Left renal pelvis (tissue), 4 donors: ENCODE measurements at places on chromosomes 1 and 21. TPM values are rescaled to one million over a fixed set of nuclear protein-coding genes. Genes with fewer than 3 reads are reported as not detected.

Gene DNAJC16
- 18.6 TPM for polyA plus RNA-seq

GRCh38 chr21:17370263-17370662, 142.6 kb upstream of the CXADR start:
- DNase-seq: no peak

- DNase-seq: no peak
Observed at GRCh38 chr21:44528634-44528995, 11.4 kb downstream of the KRTAP10-1 start.

- no peak for DNase-seq
Observed at GRCh38 chr1:61173118-61173517, 90.8 kb downstream of the NFIA start.

Gene SLFNL1
- 0.36 TPM for polyA plus RNA-seq

DNA sequence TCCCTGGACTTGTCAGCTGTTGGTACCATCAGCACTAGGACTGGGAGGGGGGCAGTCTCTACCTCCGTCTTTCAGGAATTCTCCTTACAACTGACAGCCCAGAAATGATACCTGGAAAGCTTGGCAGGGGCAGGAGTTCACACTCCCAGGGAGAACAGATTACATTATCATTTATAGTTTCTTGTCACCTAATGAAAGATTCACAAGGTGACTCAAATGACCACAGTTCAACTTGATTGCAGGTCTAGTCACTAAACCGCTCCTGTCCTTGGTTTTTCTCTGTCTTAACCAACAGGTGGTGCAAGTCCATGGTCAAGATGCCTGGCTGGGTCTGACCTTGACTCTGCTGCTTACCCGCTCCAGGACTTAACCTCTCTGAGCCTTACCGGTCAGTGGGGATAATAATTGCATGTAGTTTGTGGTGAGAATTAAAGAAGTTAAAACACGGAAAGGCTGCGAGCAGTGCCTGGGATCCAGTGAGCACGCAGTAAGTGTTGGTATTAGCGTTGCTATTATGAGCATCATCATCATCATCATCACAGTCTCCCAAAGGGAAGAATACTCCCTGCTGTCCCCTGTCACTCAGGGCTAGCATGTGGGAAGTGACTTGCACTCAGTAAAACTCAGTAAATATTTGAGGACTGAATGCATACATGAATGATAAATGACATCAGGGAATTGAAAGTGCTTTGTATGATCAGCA, 125.3 kb upstream of the CD34 start:
- no peak for DNase-seq

DNA sequence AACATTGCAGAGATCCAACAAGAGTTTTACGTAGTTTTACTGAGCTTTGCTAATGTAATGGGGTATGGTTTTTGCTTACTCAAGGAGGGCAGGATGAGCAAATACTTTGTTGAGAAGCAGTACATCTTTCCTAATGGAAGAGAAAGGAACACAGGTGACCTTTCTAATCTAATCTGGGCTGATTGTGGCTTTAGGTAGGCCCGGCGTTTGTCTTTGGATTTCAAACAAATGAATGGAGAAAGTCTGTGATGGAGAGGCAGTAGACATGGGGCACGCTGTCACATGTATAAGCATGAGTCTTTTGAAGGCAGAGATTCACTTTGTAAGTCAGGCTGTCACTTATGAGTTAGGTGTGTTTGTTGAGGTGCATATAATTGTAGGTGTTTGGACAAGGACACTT, 1.7 kb downstream of the PLEKHM2 start:
- DNase-seq: no peak

Gene FAM151A
- polyA plus RNA-seq: 15.3 TPM

Gene HTR6
- polyA plus RNA-seq: 2.0 TPM

- DNase-seq: no peak
Observed at GRCh38 chr1:38064197-38064903, 17.8 kb upstream of the POU3F1 start.

GRCh38 chr1:16321176-16321867, 31.0 kb downstream of the FBXO42 start:
- no peak for DNase-seq

DNA sequence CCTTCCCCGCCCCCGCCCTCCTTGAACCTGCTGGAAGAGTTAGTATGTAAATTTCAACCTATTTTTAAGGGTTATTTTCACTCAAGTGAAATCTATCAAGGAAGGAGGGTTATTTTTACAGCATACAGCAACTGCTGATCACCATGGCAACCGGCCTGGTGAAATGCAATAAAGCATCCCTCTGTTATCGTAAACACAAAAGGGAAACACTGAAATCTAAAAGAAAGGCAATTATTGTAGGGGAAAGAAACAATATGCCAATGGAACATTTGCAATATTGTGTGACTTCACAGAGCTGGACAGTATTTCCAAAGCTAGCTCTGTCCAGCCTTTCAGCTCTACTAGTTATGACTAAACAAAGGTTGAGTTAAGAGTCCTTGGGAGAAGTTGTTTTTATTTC, 588.3 kb upstream of the PBX1 start:
- DNase-seq: peak; percentile 7

DNA sequence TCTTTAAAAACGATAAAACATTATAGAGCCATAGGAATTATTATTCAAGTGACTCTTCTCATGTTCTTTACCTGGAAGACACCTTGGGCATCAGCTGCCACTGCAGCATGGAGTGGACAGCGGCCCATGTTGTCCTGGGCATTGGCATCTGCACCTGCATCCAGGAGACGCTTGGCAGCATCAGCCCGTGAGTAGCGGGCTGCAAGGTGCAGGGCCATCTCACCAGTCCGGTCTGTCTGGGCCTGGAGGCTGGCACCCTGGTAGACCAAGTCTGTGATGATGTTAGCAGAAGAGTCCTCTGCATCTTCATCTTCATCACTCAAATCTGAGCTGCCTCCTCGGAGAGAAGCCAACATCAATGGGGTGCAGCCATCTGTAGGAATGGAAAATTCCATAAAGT, 22.9 kb upstream of the ADAM30 start:
- DNase-seq: no peak

- no peak for DNase-seq
Observed at GRCh38 chr1:238672262-238672661, 714.1 kb upstream of the CHRM3 start.

- DNase-seq: no peak
Observed at GRCh38 chr21:14753466-14754258, 207.5 kb upstream of the SAMSN1 start.

- DNase-seq: no peak
Observed at GRCh38 chr1:10033359-10033845, 644 bp downstream of the UBE4B start.

- DNase-seq: no peak
Observed at GRCh38 chr1:11482198-11482597, 3.2 kb downstream of the DISP3 start.

DNA sequence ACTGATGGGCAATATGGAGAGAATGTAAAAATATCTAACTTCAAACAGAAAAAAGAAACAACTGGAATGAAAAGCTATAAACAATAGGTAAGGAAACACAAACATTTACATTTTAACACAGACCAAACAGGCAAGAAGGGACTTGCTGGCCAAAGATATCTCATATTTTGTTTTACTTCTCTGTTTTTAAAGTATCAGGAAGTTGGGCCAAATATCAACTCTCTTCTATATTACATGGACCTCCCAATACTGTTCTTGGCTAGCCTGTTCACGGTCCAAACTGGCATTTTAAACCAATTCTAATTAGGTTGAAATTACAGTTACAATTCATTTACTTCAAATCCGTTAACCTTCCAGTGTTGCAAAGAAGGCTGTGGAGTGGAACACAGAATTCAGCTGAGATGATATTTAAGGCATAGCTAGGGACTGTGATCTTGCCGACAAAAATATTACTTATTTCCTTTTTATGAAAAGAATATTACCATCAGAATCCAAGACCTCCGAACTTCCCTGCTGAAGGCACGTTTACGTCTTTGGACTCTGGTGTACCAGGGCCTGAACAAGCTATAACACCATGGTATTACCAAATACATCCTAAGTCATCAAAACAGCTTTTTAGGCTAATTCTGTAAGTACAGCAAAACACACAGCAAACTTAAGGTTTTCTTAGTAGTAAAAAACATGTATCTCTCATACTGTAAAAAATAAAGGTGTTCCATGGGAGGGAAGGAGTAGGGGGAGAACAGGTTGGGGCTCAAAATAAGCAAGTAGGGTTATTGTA, 165.4 kb downstream of the RUNX1 start:
- DNase-seq: no peak

DNA sequence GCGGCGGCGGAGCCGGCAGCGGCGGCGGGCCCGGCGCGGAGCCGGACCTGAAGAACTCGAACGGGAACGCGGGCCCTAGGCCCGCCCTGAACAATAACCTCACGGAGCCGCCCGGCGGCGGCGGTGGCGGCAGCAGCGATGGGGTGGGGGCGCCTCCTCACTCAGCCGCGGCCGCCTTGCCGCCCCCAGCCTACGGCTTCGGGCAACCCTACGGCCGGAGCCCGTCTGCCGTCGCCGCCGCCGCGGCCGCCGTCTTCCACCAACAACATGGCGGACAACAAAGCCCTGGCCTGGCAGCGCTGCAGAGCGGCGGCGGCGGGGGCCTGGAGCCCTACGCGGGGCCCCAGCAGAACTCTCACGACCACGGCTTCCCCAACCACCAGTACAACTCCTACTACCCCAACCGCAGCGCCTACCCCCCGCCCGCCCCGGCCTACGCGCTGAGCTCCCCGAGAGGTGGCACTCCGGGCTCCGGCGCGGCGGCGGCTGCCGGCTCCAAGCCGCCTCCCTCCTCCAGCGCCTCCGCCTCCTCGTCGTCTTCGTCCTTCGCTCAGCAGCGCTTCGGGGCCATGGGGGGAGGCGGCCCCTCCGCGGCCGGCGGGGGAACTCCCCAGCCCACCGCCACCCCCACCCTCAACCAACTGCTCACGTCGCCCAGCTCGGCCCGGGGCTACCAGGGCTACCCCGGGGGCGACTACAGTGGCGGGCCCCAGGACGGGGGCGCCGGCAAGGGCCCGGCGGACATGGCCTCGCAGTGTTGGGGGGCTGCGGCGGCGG, 1.0 kb downstream of the ARID1A start:
- DNase-seq: no peak

GRCh38 chr1:81717230-81717629, 83.5 kb upstream of the ADGRL2 start:
- no peak for DNase-seq

Gene DEPDC1
- polyA plus RNA-seq: 16.0 TPM
